NCI-H345 (cell line): ENCODE measurements at places on chromosomes 11 and 22.
A peak's percentile ranks its signal among the peaks of the same experiment; 100 is the strongest.

GRCh38 chr22:43171607-43172006 is 15.3 kb downstream of the TTLL12 start:
- DNase-seq, result no peak

- DNase-seq, result no peak
Measured at GRCh38 chr11:79006854-79007253, 432.2 kb upstream of the NARS2 start.

GRCh38 chr22:29370537-29370936 is 17.8 kb downstream of the AP1B1 start:
- no peak for DNase-seq

DNA sequence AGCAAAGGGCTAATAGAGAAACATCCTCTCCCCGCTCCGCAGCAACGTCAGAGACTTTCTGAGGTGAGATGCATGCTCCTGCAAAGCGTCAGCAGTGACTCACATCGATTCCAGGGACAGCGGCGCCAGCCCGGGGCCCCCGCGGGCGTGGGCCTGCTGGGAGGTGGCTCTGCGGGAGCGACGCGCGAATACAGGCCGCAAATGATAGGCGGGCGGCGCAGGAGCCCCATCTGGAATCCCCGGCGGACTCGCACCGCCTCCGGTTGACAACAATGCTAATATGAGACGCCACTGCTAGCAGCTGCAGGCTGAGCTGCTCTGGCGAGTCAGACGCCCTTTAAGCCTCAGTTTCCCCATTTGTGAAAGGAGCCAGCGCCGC is 557 bp downstream of the RANGAP1 start:
- DNase-seq, result peak; percentile 43

DNA sequence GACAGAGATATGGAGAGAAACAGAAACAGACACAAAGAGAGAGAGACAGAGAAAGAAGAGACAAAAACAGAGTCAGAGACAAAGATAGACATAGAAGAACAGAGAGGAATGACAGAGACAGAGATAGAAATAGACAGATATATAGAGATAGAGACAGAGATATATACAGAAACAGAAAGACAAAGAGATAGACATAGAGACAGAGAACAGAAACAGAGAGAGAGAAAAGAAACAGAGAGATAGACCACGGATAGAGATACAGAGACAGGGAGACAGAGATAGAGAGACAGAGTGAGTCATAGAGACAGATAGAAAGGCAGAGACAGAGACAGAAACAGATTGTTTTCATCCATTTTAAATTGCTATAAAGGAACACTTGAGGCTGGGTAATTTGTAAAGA is 12.3 kb upstream of the MPEG1 start:
- DNase-seq, result no peak

- peak; percentile 52 for DNase-seq
Measured at GRCh38 chr11:62508336-62509058, 38.1 kb downstream of the AHNAK start.

DNA sequence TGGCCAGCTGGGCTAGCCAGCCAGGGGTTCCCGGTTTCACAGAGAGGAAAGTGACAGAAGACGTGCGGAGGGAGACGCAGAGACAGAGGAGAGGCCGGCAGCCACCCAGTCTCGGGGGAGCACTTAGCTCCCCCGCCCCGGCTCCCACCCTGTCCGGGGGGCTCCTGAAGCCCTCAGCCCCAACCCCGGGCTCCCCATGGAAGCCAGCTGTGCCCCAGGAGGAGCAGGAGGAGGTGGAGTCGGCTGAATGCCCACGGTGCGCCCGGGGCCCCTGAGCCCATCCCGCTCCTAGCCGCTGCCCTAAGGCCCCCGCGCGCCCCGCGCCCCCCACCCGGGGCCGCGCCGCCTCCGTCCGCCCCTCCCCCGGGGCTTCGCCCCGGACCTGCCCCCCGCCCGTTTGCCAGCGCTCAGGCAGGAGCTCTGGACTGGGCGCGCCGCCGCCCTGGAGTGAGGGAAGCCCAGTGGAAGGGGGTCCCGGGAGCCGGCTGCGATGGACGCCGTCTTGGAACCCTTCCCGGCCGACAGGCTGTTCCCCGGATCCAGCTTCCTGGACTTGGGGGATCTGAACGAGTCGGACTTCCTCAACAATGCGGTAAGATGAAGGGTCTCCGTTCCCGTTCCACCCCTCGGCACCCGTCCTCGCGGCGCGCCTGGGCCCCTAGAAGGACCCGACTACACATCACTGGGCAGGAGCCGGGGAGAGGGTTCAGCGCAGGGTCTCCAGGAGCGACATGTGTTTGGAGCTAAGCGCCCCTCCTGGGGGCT is at the start of gene CREB3L1:
Gene CREB3L1, plus strand, starts transcription at position 41 of the 765 bp plus-strand sequence. Its CDS starts 450 bp downstream, at position 491.
- no peak for DNase-seq

DNA sequence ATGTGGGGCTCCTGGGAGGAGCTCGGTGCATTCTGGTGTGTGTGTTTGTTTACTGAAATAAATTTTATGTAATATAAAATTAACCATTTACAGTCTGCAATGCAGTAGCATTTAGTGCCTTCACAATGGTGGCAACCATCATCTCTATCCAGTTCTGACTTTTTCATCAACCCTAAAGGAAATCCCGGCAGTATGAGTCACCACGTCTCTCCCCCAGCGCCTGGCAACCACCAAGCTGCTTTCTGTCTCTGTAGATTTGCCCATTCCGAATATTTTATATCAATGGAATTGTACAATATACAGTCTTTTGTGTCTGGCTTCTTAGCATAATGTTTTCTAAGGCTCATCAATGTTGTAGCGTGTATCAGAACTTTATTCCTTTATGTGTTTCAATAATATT is 300.5 kb downstream of the MIAT start:
- DNase-seq, result no peak

GRCh38 chr22:40499209-40499623 is 128.8 kb downstream of the SGSM3 start:
- no peak for DNase-seq

DNA sequence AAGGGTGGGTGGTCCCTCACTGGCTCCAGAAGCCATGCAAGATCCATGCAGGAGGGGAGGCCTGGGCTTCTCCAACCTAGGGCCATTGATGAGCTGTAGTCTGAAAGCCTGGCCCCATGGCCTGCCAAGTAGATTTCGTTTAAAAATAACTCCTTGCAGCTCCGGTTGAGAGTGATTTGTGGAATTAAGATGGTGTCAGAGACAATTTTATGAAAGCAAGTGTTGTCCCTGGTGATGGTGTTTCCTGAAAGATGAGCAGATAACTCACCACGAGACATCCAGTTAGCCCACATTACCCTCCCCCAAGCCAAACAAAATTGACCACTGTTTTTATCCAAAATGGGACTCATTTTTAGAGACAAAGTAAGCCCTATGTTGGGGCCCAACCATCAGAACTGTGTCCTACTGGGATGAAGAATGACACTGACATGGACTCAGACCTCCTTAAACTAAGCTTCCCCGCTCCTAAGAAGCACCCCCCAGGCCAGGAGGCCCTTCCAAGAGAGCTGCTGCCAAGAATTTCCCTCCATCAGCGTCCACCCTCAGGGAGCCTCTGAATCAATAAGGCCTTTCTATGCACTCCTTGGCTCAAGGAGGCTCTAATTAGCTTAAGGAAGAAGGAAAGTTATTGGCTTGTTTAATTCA is 174.2 kb upstream of the NCAM1 start:
- no peak for DNase-seq

DNA sequence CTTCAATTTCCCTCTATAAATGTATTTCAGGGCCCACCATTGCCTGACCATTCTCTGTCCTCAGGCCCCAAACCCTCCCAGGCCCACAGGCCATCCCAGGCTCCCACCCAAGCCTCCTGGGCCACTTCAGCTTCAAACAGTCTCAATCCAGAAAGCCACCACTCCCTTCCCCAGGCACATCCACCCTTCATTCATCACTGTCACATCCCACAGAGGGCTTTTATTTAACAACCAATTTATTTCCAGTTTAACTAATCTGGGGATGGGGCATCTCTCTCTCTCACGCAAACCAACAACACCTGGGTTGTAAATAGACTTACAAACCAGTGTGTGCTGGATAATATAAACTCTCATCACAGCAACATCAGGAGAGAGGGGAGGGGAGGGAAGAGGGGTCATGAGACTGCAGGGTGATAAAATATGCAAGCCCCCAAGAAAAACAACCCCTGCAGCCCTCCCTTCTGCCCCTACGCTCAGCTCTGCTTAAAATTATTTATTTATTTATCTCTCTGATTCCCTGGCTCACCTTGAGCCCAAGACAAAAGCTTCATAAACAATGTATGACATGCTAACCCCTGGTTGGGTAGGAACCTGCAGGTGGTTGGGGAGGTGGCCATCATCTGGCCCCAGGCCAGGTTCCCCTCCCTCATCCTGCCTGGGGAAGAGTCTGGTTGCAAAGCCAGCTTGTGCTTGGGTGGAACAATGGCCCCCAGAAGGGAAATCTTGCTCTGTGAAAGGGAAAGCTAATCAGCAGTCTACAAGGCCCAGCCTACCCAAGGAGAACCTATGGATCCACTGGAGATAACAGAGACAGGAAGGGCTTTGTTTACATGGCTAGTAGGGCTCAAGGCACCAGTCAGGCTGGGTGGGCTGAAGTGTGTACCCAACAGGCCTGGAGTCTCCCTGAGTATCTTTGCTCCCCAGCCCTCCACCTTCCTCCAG is 359.2 kb downstream of the BUD13 start:
- peak; percentile 94 for DNase-seq

DNA sequence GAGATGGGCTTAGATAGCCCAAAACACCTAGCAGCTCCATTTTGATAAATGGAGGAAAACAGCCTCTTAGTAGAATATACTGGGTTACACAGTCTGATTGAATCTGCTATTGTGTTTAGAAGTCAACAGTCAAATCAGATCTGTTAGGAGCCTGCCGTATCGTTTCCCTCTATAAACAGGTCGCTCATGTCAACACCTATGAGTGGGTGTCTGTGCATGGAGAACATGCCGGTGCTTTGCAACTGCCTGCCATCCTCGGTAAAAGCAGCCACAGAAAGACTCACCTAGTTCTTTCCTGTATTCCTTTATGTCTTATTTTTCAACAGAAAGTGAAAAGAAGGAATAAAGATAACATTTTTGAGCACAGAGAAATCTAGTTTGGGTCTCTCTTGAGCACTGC is 99.4 kb downstream of the ETS1 start:
- no peak for DNase-seq

DNA sequence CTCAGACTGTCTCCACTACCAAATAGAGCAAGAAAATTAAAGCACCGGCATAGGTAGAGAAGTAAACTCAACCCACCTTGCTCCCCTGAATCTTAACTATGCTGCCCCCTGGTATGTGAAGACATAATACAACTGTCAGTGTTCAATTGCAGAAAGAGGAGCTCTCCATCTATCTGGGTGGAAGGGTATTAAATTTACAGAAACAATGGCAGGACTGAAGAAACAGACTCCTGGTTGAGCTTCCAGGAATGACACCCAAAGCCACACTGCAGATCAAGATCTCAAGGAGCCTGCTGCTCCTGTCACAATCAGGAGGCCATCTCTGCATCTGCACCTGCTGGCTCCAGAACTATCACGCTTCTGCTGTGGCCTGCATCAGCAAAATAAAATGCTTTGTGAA is 132.1 kb upstream of the BMAL1 start:
- no peak for DNase-seq

GRCh38 chr22:37669586-37669985 is 5.8 kb upstream of the LGALS1 start:
- DNase-seq, result no peak

- DNase-seq, result no peak
Measured at GRCh38 chr22:39686178-39686620, 115.6 kb downstream of the CACNA1I start.

DNA sequence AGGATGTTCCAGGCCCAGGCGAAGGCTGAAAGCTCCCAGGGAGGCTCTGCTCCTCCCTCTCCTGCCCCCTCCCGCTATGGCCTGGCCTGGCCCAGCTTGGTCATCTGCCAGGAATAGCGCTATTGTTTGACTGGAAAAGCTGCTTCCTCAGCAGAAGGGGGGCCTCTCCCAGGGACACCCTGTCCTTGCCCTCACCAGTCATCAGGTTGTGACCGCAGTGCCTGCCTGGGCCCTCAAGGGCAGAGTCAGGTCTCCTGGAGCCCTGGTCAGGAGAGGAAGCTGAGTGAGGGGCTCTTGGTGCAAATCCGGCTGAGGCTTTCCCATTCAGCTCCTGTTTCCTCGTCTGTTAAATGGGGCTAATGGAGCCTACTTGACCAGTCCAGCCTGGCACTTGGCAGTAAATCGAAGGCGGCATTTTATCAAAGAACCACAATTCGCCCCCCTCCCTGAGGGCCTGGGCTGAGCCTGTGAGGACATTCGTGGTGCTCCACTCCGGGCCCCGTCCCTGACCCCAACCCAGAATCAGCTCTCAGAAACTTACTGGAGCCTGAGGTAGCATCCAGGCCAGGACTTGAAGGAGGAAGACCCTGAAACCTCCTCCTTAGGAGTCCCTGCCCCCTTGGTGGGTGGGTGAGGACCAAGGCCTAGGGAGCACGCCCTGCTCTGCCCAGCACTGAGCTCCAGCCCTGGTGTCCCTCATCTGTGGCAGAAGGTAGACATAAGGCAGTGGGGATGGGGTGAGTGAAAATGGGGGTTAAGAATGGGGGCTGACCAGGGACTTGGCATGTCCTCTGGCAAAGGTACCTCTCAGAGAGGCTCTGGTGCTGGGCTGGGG is 2.0 kb upstream of the CASTOR1 start:
- DNase-seq, result peak; percentile 54

- DNase-seq, result no peak
Measured at GRCh38 chr11:3959903-3960265, 104.4 kb downstream of the STIM1 start.

GRCh38 chr11:86202013-86202336 is 42.6 kb upstream of the EED start:
- no peak for DNase-seq

GRCh38 chr11:20027556-20028013 is 132.7 kb downstream of the DBX1 start:
- no peak for DNase-seq

GRCh38 chr22:35879351-35879750 is 149.3 kb downstream of the RBFOX2 start:
- DNase-seq, result no peak

- DNase-seq, result no peak
Measured at GRCh38 chr11:79507706-79508105, 66.9 kb upstream of the TENM4 start.

- no peak for DNase-seq
Measured at GRCh38 chr11:9601037-9601875, 27.8 kb downstream of the WEE1 start.

GRCh38 chr11:72685560-72686480 is 11.6 kb upstream of the PDE2A start:
- no peak for DNase-seq
